ENCODE measurements at places on chromosomes 4 and X. TPM values are rescaled to one million over a fixed set of nuclear protein-coding genes. Genes with fewer than 3 reads are reported as not detected.
A peak's percentile ranks its signal among the peaks of the same experiment; 100 is the strongest.

GRCh38 chrX:151789179-151789800, 54.7 kb downstream of the CNGA2 start:
- no peak for DNase-seq

DNA sequence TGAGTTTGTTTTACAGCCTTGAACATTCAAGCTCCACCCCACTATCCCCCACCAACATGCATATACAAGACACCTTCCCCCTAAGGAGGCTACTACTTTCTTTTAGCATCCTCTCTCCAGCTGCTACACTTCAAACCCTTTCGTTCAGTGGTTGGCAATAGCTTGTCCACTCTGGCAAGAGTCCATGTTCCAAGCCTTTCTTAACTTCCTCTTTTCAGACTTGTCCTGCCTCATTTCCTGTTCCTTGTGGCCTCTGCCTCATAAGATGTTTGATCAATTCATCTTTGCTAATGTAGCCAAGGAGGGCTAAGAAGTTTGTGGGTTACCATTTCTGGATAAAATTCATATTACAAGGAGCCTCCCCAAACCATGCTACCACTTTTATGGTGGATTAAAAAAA, 20.8 kb upstream of the ZCCHC12 start:
- DNase-seq: no peak

DNA sequence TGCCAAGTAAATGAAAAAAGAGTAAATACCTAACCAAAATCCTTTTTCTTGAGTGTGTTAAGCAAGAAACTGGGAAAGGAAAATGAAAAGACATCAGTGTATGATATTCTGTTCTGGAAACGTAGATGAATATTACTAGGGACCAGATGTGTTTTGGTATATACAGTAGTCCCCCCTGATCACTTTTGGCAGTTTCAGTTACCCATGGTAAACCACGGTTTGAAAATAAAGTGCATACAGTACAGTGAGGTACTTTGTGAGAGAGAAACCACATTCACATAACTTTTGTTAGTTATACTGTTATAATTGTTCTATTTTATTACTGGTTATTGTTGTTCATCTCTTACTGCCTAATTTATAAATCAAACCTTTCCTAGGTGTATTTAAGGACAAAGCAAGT, 250.9 kb downstream of the TENM3 start:
- DNase-seq: no peak

- DNase-seq: no peak
These were observed 172.9 kb downstream of the SLC39A8 start for GRCh38 chr4:102172341-102172740.

DNA sequence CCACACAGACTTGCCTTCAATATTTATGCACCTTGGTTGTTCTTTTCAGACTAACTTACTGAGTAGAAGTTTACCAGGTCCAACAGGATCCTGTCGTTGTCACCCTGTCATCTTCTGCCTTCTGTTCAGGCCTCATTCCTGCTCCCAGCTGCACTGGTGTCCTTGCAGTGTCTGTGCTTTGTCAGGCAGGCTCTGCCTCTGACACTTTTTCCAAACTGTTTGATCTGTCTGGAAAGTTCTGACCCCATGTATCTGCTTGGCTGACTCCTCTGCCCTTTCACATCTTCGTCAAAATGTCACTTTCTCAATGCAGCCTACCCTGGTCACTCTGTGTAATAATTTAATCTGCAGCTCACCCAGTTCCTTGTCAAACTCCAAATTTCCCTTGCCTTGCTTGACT, 9.9 kb downstream of the PAGE2 start:
- no peak for DNase-seq

DNA sequence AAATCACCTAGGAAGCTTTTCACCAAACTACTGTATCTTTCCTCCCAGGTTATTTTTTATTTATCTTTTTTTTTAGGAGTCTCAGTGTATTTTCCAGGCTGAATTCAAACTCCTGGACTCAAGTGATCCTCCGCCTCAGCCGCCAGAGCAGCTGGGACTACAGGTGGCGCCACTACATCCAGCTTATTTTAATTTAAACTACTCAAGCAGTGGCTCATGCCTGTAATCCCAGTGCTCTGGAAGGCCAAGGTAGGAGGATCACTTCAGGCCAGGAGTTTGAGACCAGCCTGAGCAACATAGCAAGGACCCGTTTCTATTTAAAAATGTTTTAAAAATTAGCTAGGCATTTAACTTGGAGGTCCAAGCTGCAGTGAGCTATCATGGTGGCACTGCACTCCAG, 37.8 kb downstream of the LEF1 start:
- no peak for DNase-seq

DNA sequence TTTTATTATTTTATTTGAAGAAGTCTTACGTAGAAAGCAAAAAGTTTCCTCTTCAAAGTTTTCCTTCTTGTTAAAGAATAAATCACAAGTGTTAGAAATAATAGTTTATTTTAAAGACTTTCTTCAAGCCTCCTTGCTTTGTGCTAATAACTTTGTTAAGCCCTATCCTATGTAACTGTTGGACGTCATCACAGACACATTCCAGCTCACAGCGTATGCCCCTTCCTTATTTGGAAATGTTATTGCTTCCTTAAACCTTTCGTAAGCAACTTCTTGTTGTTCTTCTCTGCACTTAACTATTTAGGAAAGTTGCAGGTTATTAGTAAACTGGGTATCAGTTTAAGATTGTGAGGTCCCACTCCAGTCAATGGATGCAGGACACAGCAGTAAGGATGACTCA, 7.6 kb upstream of the SRD5A3 start:
- no peak for DNase-seq

Gene RBM46
- not detected for total RNA-seq

Gene CSAG3
- not detected for total RNA-seq

DNA sequence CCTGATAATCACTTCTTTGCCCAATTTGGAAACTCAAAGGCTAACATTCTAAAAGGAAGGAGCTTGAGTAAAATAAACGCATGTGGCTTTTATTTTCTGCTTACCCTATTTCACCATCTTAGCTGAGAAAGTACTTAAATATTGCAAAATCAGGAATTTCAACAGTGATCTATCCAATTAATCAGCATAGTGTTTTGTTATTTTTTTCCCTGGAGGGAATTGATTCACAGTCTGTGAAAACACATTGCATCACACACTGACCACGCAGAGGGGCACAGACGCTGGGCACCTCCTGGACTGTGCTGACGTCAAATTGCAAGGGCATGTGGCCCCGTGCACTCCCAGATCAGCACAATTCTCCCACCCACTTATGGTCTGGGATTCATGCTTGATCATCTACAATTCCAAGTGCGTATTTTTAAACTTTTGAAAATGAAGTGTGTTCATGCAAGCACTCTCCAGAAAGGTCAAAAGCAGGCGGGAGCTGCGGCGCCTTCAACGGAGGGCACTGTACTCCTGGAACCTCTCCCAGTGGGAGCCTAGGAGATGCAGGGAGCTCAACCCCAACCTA, 320.6 kb upstream of the PPARGC1A start:
- DNase-seq: peak; percentile 91

- DNase-seq: no peak
These were observed 259.5 kb downstream of the ARHGAP24 start for GRCh38 chr4:85734424-85734831.

Gene ZGRF1
- 9.7 TPM for total RNA-seq

DNA sequence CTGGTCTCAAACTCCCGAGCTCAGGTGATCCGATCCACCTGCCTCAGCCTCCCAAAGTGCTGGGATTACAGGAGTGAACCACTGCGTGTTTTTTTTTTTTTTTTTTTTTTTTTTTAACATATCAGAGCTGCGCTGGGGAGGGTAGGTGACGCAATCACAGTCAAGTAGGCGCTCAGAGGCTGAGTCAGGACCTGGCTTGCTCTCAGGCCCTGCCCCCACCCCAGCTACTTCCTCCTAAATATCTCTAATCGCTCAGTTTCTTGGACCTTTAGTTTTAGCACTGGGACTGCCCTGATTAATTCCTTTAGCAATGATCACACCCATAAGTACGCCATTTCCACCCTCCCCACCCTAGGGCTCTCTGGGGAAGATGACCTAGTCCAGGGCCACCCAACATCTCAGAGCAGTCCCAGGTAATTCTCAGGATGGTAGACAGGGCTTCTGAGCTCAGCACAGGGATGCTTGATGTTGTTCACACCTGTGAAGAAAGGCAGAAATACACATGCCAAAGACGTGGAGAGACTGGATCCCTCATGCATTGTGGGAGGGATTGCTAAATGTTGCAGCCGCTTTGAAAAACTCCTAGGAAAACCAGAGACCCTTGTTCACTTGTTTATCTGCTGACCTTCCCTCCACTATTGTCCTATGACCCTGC, 50.2 kb downstream of the DDX3X start:
- DNase-seq: peak; percentile 71

- DNase-seq: no peak
These were observed 576.4 kb upstream of the SLIT2 start for GRCh38 chr4:19675172-19675811.

- no peak for DNase-seq
These were observed 15.3 kb downstream of the PDK3 start for GRCh38 chrX:24480400-24480865.

DNA sequence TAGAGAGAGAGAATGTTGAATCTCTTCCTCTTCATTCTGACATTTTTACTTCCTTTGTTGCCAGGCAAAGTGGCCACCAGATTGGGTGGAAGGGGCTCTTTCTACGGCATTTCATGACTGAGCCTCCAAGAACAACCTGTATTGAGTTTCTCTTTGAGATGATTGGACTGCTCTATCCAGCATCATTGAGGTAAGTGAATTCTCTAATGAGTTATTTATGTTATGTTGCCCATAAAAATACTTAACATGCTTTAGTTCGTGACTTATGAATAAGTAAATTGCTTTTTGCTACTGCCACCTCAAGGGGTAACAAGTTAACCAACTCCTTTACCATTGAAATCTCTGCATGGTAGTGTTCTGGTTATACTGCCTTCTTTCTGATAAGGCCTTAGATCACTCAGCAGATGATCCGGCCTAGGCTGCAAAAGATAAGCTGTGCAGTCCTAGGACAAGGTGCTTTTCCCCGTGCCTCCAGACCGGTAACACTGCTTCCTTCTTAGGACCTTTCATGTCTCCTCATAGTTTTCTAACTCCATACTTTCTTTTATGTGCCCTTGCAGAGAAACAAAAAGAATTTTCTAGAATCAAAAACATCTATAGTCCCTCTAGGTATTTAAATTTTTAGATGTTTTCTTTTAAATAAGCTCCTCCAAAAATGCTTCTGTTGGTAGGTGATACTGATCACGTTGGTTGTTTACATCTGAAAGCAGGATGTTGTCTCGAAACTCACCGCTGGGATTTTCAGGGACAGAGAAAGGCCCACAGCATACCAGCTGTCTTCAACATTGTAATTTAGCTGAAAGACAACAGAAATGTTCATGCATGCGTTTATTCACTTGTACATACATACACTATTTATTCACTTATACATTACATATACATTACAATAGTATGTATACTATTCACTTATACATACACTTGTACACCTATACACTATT, 157.1 kb upstream of the RBPJ start:
- no peak for DNase-seq

DNA sequence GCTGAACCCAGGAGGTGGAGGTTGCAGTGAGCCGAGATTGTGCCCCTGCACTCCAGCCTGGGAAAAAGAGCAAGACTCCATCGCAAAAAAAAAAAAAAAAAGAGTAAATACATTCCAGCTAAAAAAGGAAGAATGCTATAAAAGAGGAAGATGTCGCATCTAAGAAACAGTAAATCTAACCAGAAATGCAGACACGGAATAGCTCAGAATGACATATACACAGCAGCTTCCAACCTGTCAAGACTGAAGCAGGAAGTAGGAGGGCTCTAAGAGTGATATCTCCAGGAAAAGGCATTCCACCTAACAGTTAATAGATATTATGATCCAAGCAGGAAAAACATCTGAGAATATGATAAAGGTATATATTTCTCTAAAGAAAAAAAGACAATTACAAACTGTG, 16.0 kb downstream of the CLOCK start:
- DNase-seq: no peak

Gene USP51
- 0.81 TPM for total RNA-seq

DNA sequence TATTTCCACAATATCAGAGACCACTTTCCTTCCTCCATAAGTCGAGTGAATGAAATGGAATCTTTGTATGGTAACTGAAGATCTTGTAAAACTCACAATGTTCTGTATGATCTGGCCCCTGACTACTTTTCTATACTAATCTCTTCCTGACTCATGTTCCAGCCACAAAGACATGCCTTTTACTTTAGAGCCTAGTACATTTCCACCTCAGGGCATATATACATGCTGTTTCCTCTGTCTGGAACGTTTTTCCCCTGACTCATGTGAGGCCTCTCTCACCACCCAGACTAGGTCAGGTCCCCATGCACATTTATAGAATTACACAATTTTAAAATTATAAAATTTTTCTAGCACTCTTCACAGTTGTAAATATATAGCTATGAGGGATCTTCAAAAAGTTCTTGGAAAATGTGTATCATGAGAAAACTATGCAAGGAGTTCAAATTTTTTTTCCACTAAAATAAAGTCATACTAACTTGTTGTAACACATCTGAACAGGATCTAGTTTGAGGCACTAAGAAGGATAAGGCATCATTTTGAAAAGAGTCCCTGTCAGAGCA, 208.8 kb downstream of the SH2D1A start:
- DNase-seq: no peak

GRCh38 chrX:44344194-44344593, 722 bp upstream of the EFHC2 start:
- DNase-seq: no peak

DNA sequence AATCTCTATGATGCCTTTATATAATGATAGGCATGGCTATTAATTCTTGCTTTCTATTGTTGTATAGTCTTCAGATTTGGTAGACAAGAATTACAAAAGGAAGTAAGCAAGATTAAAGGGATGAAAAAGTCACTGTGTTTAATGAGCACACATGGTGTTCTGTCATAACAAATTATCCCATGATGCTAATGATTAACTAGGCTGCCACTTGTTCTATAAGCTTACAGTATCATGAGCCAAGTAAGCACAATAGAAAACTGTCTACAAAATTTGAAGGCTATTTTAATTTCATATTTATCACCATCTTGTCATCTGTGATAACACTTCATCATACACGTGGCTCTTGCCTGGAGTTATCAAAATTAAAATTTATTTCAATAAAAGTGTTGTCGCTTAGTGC, 466.7 kb downstream of the GASK1B start:
- DNase-seq: no peak

GRCh38 chr4:5361968-5362367, 310.7 kb downstream of the STK32B start:
- no peak for DNase-seq

DNA sequence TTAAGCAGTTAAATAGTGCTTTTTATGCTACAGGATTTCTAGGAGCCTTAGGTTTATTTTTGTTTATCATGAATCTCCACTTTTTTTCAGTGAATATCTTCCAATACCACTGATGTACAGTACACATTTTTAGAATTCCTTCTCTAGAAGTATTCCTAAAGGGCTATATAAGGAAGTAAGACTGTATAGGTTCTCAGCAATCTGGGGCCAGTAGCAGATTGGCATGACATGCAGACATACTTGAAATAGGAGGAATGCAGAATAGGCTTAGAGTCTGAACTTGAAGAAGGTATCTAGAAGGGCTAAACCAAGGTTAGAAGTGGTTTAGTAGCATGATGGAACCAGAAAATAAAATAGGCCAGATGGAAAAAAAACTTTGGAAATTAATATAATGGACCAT, 29.8 kb downstream of the HEPH start:
- DNase-seq: no peak

Gene ADH1A
- not detected for total RNA-seq

- no peak for DNase-seq
These were observed 7.7 kb downstream of the FANCB start for GRCh38 chrX:14865201-14865600.
